ENCODE measurements at places on chromosomes 7 and 10.

DNA sequence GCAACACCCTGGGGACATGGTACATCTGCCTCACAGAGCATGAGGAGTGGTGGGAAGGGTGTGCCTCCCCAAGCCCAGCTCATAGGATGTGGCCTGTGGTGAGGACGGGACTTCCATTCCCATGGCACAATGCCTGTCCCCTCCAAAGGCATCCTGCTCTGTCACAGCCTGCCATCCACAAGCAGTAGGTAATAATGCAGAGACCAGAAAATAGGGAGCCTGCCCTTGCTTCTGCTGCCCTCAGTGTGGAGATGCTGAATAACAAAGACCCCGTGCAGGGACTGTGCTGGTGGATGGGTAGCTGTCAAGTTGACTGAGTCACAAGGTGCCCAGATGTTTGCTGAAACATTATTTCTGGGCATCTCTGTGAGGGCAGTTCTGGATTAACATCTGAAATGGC is 199.9 kb upstream of the GRB10 start:
- DNase-seq: no peak

GRCh38 chr7:149867762-149868622 is 5.8 kb upstream of the ATP6V0E2 start:
- no peak for DNase-seq

DNA sequence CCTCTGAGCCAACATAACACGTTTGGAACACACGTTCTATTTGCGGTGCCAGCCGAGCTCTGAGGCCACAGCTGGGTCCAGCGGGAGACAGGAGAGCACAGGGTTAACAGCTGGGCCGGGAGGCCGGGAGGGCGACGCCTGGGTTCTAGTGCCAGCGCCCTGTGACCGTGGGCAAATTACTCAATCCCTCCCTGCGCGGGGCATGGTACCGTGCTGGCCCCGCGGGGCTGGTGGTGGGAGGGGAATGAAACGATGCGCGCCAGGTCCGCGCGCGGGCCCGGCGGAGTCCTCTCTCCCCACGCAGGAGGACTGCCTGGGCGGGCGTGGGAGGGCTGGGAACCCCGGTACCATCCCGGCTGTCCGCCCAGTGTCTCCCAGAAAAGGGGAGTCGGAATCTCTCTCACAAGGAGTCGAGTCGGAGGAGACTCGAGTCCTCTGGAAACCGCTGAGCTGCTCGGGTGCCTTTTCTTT is 30.4 kb downstream of the LEP start:
- no peak for DNase-seq

GRCh38 chr7:30038196-30038980 is 10.2 kb downstream of the PLEKHA8 start:
- no peak for DNase-seq

GRCh38 chr7:103988468-103989199 is 824 bp downstream of the RELN start:
- no peak for DNase-seq

DNA sequence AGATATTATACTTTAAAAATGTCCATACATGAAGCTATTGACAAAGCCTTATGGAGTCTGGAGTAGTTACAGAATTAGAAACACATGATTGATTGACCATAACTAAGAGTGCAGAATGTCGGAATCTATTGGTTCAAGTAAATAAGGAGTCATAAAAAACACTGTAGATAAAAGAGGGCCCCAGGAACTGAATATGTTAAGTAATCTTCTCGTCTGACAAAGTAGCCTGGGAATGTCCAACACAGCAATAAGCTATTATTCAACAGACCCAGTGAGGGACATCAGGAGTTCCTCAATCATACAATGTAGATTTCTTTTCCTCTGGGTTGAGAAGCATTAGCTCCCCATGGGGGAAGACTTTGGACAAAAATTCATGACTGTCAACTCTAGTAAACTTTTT is 782.0 kb downstream of the SUGCT start:
- no peak for DNase-seq

- no peak for DNase-seq
Observed at GRCh38 chr10:64156166-64156565, 635.0 kb downstream of the REEP3 start.

GRCh38 chr10:89684604-89685003 is 16.8 kb upstream of the KIF20B start:
- DNase-seq: no peak

DNA sequence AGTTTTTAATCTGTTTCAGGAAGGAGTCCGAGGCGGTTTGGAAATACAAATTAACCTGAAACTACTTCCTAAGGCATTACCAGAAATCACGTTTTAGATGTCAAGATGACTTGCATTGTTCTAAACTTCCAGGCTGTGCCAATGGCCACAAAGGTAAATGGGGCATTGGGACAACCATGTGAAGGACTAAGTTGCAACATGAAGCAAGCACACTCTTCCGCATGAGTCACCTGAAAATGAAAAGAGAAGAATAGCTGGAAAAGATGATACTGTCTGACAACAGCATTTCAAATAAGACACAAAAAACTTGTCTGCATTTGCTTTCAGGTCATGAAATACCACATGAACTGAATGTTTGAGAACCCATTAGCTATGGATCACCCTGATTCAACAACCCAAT is 262.1 kb downstream of the AHR start:
- DNase-seq: no peak

GRCh38 chr10:95798096-95798855 is 42.3 kb downstream of the ENTPD1 start:
- DNase-seq: no peak

DNA sequence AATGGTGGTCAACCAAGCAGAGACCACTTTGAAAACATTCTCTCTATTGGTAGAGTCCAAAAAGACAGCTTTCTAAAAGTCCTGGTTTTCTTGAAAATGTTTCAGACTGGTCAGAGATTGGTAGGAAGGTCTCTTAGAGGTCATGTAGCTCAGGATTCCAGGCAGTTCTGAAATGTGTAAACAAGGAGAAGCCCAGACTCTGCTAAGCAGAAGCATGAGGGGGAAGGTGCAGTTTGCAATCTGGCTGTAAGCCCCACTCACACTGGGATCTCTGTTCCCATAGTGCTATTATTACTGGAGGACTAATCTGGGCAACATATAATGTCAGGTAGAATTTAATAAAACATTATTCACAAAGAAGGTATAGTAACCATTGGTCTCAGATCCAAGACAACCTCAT is 101.1 kb downstream of the MAGI2 start:
- no peak for DNase-seq

DNA sequence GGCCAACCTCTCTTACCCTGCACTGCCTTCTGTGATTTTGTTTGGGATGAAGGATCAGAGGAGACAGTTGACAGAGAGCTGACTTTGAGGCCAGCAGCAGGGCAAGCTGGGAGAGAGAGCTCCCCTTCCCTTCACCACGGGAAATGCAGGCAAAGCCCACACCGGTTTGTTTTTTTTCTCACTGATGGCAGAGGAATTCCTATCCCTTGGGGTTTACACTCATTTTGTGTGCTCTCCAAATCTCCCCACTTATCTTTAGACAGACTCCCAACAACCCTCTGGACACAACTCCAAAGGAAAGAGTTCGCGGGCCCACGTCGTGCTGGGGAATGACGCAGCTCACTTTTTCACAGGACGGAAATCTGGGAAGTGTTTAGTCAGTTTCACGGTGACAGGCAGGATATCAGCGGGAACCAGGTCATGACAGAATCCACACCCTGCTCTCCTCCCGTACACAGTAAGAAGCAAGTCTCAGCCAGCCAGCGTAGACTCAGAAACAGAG is 68.3 kb upstream of the FAM171A1 start:
- DNase-seq: no peak

GRCh38 chr7:35384761-35385700 is 131.1 kb upstream of the TBX20 start:
- no peak for DNase-seq

- no peak for DNase-seq
Observed at GRCh38 chr7:115087437-115087836, 165.5 kb downstream of the MDFIC start.

DNA sequence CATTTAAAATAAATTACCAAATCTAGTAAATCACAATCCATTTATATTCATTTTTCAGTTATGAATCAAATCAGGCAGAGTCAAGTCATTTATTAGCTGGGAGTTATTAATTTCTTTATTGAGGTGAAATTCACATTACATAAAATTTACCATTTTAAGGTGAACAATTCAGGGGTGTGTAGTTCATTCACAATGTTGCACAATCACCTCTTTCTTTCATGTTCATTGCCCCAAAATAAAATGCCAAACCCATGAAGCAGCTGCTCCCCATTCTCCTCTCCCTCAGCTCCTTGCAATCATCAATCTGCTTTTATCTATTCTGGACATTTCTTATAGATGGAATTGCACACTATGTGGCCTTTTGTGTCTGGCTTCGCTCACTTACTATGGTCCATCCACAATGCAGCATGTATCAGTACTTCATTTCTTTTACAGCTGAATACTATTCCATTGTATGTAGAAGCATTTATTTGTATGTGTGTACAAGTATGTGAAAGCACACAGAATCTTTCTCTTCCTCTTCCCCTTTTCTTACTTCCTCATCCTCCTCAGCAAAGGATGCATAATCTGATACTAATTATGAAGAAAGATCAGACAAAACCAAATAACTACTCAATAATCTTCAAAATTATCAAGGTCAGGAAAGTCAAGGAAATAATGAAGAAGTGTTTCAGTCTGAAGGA is 60.6 kb downstream of the LMBR1 start:
- DNase-seq: no peak

GRCh38 chr7:95993380-95993779 is 221.0 kb downstream of the DYNC1I1 start:
- DNase-seq: no peak

DNA sequence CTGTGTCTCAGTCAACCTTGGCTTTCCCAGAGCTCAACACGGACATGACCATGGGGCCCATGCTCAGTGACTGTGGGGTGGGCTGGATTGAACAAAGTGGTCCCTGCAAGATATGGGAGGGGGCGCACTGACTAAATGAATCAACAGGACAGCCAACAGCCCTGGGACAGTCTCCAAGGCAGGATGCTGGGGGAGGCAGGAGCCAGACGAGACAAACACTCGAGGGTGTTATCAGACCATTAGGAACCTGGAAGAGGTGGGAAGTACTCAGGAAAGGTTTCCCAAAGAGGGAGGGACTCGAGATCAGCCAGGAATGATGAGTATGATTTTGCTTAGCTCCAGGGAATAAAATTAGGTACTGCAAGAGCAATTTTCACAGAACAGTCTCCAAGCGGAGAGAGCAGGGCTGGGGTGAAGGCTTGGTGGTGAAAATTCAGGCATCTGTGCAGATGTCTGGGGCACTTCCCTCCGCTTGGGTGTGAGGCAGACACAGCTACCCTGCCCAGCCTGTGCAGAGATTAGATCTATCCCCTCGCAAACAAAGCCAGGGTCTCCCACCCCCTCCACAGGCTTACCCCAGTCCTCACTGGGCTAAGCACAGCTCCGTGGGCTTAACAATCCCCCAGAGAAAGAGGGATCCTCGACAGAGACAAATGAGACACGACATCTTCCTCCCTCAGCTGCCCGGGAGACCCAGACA is 261.1 kb upstream of the ZMIZ1 start:
- no peak for DNase-seq

GRCh38 chr10:21290499-21291160 is 234.9 kb downstream of the SKIDA1 start:
- no peak for DNase-seq

DNA sequence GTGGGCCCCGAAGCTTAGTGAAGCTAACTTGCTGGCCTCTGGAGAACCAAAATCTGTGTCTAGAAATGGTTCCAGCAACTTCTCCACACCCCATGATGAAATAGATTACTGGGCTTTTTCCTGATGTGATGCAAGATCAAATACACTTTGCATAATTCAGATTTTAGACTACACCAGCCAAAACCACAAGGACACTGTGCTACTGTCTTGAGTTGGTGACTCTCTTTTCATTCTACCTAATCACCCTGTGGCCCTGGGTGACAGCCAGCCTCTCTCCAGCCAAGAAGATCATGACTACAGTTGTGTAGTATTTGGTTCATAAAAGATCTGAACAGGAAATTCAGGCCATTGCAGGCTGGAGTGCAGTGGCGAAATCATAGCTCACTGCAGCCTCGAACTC is 22.2 kb downstream of the AZGP1 start:
- DNase-seq: no peak

GRCh38 chr10:3777981-3778691 is 6.9 kb downstream of the KLF6 start:
- no peak for DNase-seq

GRCh38 chr7:133645884-133646391 is 393.1 kb downstream of the EXOC4 start:
- no peak for DNase-seq

GRCh38 chr10:43667317-43667731 is 18.6 kb upstream of the ZNF32 start:
- DNase-seq: no peak

DNA sequence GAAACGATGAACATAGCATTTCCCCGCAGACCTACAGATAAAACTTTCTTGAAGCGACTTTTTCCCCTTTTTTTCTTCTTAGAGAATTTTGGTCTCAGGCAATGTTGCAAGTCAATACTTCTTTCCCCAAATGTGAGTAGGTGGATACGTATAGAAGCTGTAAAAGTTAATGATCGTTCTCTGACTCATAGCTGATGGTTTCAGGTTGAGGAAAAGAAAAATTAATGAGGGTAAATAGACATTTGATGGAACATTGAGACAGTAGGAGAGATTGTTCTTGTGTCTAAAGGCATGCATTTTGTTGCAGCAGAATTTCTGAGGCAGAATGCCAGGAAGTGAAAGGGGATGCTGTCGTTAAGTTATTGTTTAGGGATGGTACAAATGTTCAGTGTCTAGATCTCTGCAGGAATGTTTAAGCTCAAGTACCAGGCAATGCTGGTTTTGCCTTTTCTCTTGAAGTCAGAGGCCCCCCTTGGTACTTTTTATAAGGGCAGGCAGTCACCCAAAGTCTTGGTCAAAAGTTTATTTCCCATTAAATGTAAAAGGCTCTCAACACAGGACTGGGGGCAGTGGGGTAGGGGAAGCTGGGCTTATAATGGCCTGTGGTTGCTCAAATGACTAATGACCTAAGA is 9.3 kb downstream of the TCF7L2 start:
- DNase-seq: no peak

GRCh38 chr7:27784399-27785053 is 44.6 kb downstream of the TAX1BP1 start:
- no peak for DNase-seq

- no peak for DNase-seq
Observed at GRCh38 chr7:113263749-113264148, 145.4 kb upstream of the SMIM30 start.

- no peak for DNase-seq
Observed at GRCh38 chr10:100183481-100183880, 2.3 kb downstream of the ERLIN1 start.

GRCh38 chr10:70736525-70736924 is 48.7 kb downstream of the TBATA start:
- no peak for DNase-seq

GRCh38 chr10:75034131-75034512 is 77.3 kb upstream of the SAMD8 start:
- no peak for DNase-seq

- no peak for DNase-seq
Observed at GRCh38 chr7:1762238-1762945, 92.3 kb downstream of the ELFN1 start.

GRCh38 chr7:40133561-40134427 is 628 bp downstream of the MPLKIP start:
- DNase-seq: no peak

Data from substantia nigra (tissue), 51 donors.